ENCODE measurements at places on chromosomes 11 and 22.
A peak's percentile ranks its signal among the peaks of the same experiment; 100 is the strongest.

DNA sequence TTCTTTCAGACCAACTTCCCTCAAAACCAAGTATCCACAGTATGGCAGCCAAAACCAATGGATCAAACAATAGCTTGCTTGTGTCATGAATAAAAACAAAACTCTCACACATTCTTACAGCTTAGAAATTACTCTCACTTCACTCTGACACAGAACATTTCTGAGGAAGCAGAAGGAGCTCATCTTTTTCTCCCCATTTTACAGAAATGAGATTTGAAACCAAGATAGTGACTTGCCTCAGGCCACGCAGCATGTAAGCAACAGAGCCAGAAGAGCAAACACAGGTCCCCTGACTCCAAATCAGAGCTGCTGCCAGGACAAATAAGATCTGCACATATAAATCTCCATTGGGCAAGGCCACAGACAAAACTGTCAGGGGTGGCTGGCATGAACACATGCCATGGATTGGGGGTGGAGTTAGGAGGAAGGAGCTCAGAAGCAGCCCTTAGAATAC, 64.8 kb downstream of the RAB30 start:
- DNase-seq = no peak

DNA sequence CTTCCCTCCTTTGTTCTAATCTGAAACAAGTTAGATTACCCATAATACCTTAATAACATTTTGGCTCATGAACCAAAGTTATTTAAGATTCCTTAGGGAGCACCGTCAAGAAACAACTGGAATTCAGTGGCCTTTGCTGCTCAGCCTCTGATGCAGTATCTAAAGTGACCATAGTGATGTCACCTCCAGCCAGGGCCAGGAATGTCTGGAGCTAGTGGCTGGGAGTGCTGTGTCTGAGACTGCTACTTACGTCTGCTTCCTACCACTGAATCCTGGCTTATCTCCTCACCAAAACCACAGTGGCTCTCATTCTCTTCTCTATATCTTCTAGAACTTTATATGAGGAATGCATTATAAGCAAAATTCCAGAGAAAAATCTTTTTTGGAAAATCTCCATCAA, 658.0 kb downstream of the DLG2 start:
- no peak for DNase-seq

DNA sequence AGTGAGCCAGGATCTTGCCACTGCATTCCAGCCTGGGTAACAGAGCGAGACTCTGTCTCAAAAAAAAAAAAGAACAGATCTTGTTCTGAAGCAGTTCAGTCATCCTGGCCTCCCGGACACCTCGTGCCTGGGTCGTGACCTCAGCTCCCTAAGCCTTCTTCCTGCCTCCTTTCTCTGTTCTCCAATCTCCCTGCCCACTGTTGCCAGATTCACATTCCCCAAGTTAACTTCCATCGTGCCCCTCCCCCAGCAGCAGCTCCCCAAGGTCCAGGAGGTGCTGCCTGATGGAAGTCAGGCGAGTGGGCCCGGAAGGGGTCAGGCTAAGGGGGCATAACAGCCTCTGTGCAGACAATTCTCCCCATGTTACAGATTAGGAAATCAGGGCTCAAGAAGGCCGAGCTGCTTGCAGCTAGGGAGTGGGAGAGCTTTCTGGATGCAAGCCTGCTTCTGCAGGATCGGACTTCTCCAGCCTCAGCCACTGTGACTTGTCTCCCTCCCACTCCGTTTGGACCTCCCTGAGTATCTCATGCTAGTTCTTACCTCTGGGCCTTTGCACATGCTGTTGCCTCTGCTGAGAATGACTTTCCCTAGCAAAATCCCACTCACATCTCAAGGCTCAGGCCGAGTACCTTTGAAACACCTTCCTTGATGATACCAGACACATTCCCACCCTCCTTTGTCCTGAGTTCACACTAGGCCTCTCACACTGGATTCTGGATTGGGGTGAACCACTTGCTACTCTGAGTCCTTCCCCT, 14.3 kb upstream of the TMEM184B start:
- no peak for DNase-seq

DNA sequence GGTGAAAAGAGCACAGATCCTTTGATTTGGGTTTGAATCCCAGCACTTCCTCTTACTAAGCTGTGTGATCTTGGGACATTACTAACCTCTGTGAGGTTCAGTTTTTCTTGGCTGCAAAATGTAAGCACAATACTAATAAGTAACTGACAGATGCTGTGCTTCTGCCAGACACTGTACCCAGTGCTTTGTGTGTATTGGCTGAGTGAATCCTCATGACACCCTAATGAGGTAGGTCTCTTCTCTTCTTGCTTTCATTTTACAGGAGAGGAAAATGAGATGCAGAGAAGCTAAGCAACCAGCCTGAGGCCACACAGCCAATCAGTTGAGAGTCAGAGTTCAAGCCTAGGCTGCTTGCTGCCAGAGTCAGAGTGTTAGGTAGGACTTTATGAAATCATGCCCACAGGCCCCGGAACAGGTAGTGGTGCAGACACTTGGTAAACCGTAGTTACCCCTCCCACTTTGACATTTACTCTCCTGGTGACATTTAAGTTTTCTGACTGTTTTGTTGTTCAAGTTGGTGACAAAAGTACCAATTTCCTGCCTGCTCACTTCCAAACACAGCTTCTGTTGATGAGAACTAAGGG, 21.2 kb downstream of the PTPRJ start:
- peak; percentile 86 for DNase-seq

GRCh38 chr22:42419243-42419881, 12.8 kb downstream of the NFAM1 start:
- no peak for DNase-seq

DNA sequence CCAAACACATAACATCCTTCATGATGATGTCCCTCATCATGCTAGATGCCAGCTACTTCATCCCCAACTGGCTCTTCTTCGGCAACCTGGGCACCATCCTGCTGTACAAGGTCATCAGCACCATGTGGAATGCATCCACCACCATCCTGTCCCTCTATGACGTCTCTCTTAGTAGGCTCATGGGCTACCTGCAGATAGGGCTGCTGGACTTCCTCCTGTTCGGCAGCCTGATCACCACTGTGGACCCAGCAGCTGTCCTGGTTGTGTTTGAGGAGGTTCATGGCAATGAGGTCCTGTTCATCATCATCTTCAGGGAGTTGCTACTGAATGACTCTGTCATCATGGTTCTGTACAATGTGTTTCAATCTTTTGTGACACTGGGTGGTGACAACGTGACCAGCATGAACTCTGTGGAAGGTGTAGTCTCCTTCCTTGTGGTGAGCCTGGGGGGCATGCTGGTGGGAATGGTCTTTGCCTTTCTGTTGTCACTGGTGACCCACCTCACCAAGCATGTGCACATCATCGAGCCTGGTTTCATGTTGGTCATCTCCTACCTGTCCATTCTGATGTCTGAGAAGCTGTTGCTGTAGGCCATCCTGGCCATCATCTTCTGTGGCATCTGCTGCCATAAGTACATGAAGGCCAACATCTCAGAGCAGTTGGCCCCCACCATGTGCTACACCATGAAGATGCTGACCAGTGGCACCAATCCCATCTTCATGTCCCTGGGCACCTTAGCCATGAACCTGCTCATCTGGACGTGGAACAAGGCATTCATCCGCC, 120.7 kb upstream of the SERPIND1 start:
- DNase-seq = no peak

DNA sequence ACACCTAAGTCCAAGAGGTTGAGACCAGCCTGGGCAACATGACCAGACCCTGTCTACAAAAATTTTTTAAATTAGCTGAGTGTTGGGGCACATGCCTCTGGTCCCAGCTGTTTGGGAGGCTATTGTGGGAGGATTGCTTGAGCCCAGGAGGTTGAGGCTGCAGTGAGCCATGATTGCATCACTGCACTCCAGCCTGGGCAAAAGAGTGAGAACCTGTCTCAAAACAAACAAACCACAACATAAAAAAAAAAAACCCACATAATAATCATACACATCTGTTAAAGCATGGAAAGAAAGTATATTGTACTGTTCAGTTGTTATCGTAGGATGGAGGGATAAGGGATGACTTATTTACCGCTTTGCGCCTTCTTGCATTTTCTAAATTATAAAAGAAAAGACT, 35.9 kb upstream of the GRK2 start:
- DNase-seq = peak; percentile 11

- DNase-seq = no peak
These were observed 70.7 kb upstream of the CCDC179 start for GRCh38 chr11:22930816-22931594.

DNA sequence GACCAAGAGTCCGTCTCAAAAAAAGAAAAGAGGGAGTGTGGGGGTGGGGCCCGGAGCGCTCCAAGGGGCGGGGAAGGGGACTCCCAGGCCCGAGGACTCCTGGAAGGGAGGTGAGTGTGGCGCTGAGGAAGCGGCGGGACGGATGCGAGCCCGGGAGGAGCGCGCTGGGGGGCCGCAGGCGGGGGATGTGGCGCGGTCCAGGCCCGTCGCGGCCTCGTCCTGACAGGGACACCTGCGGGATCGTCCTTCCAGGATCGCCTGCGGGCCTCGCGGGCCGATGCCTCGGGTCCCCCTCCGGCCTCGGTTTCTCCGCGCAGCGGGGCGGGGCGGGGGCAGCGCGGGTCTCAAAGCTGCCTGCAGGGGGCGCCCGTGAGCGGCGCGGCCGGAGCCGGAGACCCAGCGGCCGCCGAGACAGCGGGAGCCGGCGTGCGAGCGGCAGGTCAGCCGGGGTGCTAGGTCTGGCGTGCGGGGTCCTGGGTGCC, 3.8 kb upstream of the ADORA2A start:
- DNase-seq = peak; percentile 51

DNA sequence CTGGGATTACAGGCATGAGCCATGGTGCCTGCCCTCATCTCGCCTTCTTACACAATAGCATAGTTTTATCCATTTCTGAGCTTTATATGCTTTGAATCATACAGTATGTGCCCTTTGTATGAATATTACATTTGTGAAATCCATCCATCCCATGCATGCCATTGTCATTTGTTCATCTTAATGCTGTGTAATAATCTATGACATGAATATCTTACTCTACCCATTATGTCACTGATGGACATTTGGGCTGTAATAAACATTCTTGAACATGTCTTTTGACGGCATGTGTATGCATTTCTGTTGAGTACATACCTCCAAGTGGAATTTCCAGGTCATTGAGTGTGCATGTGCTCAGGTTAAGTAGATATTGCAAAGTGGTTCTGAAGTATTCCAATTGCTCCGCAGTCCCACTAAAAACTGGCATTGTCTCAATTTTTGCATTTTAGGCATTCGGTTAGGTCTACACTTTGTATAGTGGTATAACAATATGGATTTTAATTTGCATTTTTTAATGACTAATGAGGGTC, 339.3 kb upstream of the SYN3 start:
- peak; percentile 1 for DNase-seq

DNA sequence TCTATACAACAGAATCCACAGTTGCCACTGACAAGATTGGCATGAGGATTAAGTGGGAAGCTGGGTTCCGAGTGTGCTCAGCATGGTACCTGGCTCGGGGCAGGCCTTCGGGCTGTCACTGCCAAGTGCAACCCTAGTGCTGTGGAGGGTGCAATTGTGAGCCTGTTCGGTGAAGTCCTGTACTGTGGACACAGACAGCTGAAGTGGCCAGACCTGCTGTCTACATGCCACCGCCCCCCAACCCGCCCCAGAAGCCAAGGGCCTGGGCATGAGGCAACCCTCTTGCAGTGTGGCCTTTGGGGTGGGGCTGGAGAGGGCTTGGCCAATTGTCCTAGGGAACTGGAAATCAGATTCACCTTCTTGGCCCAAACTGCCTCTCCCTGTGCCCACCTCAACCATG, 15.6 kb upstream of the SHISAL1 start:
- no peak for DNase-seq

GRCh38 chr11:58068655-58069054, 37.9 kb downstream of the OR6Q1 start:
- DNase-seq = no peak

DNA sequence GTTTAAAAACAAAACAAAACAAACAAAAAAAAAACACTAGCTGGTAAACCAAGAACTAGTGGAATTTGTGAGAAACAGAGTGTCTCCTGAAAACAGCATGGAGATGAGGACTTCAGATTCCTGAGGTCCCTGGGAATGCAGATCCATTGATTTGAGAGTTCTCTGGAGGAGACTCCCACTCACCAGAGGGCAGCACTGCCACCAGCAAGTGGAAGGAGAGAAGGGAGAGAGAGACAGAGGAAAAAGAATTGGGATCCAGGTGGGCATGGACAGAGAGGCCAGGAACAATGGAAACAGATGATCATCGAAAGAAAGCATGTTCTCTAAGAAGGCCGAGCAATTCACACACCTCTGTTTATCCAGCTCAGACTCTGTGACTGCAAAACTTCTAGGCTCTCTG, 31.8 kb downstream of the ETS1 start:
- DNase-seq = peak; percentile 60

- peak; percentile 65 for DNase-seq
These were observed 1.0 kb downstream of the ARHGAP8 start for GRCh38 chr22:44753189-44754042.

GRCh38 chr22:30863081-30863833, 105.3 kb downstream of the MORC2 start:
- no peak for DNase-seq

DNA sequence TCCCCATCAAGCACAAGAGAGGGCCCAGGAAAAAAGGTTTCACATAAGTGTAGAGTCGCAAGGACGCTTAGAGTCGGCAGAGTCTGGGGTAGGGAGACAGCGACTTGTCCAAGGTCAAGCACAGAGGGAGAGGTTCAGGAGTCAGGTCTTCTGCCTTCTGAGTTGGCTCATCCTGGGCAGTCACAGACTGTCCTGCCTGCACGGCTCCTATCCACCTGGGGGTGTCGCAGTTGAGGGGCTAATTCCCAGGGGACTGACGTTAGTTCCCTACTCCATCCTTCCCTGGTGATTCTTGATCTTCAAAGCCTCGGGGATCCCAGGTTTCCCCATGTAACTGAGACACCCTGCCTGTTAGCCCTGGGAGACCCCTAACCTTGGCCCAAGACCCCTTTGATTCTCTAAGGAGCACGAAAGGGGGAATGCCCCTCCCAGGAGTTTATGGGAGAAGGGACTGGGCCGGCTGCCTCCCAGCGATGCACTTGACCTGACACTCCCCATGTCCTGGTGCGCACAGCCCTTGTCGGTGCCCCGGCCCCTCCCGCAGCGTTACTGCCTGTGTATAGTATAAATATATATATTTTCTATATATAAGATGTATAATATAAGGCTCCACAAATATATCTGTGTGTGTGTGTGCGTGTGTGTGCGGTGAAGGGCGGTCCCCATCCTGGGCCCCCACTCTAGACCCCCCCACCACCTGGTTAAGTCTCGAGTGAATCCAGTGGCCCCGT, 14.7 kb upstream of the TAB1 start:
- peak; percentile 41 for DNase-seq

- no peak for DNase-seq
These were observed 25.9 kb downstream of the CAT start for GRCh38 chr11:34464591-34465051.
